ENCODE measurements at places on chromosomes 5 and 9.

DNA sequence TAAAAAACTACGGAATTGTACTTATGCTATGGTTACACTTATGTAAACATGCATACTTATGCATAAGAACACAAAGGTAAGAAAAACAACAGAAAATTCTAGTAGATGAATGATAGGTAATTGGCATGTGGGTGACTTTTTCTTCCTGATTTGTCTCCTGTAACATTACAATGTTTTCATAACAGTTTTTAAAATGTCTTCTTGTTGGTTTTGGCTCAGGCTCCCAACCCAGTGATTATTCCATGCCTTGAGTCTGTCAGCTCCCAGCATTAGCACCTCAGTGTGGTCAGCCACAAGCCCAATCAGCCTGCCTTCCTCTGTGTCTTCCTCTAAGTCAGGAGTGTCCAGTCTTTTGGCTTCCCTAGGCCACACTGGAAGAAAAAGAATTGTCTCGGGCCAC lies 7.9 kb upstream of the FOXE1 start:
- no peak for DNase-seq

DNA sequence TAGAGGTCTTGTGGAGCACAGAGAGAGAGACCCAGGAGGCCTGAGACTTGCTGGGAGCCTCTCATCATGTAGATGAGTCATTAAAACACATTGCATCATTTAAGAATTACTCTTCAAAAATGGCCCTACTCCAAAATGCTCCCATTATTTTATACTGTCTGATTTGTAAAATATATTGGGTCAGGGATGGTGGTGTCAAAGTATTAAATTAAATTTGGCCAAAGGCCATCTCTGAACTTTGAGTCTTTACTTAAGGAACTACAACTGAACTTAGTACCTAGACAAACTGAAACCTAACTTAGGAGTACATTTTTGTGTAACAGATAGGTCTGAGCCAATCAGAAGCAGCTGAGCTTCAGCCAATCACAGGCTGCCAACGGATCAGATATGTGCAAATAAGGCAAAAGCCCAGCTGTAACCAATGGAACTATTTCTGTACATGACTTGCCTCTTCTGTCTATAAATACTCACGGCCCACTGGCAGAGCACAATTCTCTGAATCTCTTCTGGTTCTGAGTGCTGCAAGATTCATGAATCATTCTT lies 657.2 kb downstream of the TLE1 start:
- DNase-seq, result no peak

DNA sequence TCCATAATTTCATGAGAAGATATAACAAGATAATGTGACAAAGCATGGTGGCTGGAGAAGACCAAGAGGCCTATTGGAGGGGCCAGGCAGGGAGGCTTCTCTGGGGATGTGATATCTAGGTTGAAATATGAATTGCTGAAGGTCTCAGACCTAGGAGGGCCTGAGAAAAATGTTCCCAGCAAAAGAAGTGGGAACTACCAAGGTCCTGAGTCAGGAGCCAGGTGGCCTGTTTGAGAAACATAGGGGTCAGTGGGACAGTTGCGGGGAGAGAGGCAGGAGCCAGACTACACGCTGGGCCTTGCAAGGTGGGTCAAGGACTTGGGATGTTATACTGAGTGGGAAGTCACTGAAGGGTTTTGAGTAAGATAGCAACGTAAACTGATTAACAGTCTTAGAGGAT lies 216.1 kb downstream of the CFAP90 start:
- no peak for DNase-seq

DNA sequence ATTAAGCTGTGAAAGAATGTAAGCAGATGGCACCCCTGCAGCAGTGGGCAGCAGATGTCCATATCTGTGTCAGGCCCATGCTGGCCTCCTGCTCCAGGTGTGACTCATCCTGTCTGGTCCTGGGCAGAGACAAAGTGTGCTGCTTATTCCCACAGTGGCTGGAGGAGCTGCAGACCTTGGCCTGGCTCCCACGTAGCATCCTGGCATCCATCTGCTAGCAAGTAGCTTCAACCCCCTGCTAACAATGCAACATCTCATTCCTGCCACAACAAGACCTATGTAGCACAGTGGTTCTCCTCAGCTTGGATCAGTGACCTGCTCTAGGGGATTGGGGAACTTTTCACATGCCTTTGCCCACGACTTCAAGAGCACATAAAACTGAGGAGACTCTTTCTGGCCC lies 126.4 kb upstream of the SLC12A2 start:
- no peak for DNase-seq

- DNase-seq, result peak; percentile 27
Measured at GRCh38 chr9:134502266-134502791, 139.3 kb upstream of the COL5A1 start.

DNA sequence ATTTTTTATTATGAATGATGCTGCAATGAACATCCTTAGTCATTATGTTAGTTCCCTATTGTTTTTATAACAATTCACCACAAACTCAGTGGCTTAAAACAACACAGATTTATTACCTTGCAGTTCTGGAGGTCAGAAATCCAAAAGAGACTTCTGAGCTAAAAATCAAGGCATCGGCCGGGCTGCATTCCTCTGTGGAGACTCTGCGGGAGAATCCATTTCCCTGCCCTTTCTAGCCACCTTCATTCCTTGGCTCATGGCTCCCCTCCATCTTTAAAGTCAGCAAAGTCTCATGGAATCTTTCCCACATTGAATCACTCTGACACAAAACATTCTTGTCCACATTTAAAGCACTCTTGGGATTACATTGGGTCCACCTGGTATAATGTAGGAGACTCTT lies 38.6 kb downstream of the SNX18 start:
- DNase-seq, result no peak

- no peak for DNase-seq
Measured at GRCh38 chr9:120692901-120693699, 21.2 kb downstream of the MEGF9 start.

DNA sequence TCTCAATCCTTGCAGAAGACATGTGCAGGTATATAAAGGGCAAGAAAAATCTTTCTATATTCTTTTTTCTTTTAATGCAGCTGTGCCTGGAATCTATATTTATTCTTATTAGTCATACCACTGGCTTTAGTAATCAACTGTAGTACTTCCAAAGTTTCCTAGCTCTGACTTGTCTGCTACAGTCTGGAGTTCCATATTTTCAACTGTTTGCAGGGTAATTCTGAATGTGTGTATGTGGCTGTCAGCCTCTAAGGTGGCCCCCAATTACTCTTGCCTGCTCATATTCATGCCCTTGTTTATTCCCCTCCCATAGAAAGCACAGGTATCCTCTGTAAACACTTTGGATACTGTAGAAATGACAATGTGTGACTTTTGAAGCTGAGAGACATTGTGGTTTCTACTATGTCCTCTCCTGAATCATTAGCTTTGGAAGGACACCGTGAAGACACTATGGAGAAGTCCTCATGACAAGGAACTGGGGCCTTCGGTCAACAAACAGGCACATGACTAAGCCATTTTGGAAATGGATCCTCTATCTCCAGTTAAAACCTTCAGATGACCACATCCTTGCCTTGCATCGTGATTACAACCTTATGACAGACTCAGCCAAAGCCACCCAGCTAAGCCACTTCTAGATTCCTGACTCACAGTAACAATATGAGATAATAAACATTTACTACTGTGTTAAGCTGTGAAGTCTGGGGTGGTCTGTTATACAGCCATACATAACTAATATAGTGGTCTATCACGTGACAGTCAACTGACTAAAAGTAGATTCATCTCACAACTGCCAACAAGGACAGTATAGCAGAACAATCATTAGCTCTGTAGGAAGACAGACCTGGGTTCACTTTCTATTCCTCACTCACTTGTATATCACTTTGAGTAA lies 49.5 kb upstream of the SUSD1 start:
- no peak for DNase-seq

DNA sequence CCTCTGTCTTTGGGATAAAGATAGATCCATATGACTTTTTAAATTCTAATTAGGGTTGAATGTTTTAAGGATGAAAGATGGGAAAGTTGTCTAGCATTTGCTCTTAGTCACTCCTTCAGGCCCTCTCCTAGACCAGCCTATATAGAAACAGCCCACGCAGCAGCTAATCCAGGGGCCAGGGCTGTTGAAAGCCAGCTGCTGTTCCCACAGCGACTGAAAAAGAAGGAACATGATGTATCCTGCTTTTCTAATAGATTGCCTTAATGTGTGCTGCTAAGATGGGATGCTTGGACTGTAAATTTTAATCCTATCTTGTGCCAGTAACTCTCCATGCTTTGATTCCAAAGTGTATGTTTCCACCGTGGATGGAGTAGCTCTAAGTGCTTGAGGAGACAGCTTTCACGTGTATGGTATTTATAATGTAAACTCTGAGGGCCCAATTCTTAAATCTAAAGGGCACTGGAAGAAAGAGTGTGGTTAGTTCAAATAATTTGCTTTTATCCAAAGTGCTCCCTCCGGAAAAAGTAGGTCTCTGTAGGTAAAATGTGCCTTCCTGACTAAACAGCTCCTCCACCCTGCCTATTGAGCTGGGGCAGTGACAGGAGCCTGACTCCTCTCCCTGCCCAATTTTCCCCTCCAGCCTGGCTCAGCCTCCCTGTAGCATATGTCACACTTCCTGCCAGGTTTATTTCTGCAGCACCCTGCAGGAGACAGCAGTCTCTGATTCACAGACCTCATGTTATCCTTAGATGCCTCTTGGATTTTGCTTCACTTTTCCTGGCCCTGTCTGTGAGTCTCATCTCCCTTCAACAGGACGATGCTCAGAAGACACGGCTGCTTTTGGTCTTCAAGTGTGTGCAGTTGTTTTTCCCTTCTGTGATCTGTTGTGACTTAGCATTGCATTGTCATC lies 33.2 kb downstream of the SLC36A1 start:
- DNase-seq, result peak; percentile 55

- no peak for DNase-seq
Measured at GRCh38 chr5:133441166-133441815, 171.1 kb downstream of the FSTL4 start.

DNA sequence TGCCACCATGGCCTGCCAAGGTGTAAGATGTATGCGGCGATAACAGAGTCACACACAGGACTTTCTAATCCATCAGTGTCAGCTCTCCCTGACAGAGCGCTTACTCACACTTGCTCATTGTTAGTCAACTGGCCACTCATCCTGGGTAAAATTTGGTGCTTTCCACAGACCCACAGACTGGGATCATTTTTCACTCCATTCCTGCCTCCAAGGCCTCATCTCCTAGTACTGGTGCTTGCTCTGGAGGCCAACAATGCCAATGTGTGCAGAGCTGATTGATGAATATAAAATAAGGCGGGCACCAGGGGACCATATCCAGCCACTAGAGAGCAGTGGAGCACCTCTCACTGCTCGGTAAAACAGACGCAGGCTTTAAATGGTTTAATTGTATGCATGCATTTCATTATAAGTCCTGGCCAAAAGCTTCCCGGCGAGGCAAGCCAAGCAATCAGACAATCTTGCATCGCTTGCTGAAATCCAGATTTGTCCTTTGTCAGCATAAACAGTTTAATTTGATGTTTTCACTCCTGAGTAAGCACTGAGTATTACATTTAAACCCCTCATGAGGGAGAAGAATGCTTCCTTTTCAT lies 22.3 kb downstream of the PSMB7 start:
- peak; percentile 47 for DNase-seq

- DNase-seq, result no peak
Measured at GRCh38 chr5:87867281-87867680, 401.4 kb downstream of the TMEM161B start.

- no peak for DNase-seq
Measured at GRCh38 chr5:79301046-79301712, 65.2 kb downstream of the JMY start.

GRCh38 chr5:158616707-158617106 lies 483.0 kb downstream of the EBF1 start:
- no peak for DNase-seq

GRCh38 chr5:176535101-176535663 lies 2.0 kb downstream of the RNF44 start:
- no peak for DNase-seq

DNA sequence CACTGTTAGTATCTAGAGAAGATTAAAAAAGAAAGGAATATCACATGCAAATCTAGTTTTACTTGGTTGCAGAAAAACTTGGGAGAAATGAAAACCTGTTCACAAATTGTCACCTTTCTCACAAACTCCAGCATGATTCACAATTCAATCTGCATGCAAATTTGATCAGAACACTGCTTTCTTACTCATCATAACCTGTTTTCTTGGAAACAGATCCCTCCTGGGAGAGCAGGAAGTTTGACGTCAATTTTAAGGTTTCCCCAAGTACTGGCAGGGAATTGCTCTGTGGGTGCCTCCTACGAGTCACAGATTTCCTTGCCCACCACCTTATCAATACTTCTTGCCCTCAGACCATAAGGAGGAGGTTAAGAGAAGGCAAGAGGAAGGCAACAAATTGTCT lies 30.2 kb upstream of the HTR4 start:
- no peak for DNase-seq

DNA sequence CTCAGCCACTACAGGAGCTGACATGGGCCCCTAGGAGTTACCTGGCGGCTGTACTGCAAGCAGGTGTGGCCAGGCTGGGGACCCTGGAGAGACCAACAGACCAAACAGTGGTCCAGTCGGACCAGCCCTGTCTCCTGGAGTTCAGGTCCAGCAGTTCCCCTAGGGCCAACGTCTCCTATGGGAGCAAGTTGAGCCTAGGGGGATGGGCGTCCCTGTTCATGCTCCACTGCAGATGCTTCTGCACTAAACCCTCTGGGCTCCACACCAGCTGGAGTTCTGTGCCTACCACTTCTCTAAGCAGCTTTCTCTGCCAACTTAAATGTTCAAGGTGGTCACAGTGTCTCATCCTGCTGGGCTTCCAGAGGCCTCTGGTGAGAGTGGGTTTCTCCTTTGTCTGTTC lies 20.6 kb upstream of the OMD start:
- no peak for DNase-seq

- no peak for DNase-seq
Measured at GRCh38 chr5:107324071-107324470, 346.7 kb downstream of the EFNA5 start.

DNA sequence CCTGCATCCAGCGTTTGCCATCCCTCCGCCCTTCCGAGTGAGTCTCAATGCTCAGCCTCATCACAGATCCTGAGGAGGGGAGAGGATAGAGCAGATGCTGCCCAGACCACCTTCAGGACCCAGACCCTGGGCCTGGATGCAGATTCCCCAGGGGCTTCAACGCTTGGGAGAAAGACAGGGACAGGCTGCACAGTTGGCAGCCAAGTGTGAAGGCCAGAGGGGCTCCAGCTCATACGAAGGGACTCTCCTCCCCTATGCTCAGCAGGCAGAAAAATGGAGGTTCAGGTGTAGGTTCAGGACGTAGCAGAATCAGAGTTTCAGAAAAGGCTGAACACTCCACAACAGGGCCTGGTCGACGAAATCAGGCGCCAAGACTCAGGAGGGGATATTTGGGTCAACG lies 378.5 kb upstream of the IRX1 start:
- DNase-seq, result no peak

DNA sequence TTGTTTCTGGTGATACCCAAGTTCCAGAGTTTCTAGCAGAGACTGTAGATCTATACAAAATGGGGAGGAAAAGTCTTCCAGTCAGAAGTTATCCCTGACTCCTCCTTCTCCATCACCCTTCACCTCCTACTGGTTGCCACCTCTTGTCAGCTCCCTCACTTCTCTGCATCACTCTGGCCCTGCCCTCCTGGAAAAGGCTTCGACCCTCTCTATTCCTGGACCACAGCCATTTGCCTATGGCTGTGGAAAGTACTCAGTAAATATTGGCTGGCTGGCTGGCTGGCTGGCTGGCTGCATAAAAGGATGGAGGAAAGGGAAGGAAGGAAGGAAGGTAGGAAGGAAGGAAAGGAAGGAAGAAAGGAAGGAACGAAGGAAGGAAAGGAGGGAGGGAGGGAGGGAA lies 32.7 kb upstream of the ABCA1 start:
- no peak for DNase-seq

Measured in right hindlimb (tissue), 1 donor.